Activated CD4-positive, alpha-beta T cell treated with anti-CD3 and anti-CD28 coated beads for 24 hours (primary cell): ENCODE measurements at places on chromosomes 13 and 19.

DNA sequence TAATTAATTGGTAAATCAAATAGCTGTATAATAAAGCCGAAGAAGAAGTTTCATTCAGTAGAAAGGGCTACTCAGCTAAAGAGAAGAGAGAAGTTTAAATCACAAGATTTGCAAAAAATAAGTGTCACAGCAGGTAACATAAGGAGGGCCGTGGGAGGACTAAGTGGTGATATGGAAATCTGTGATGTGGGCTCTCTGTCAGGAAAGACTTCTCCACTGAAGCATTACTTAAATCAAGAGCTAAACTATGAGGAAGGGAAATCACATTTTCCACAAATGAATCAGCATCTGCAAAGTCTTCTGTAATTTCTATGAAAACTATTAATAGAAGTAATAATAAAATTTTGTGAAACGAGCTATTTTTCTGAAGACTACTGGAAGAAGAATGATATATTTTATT, 153.8 kb downstream of the PCDH9 start:
- no peak for DNase-seq

- DNase-seq, result no peak
Observed at GRCh38 chr13:111415246-111415645, 94.8 kb downstream of the TEX29 start.

GRCh38 chr19:12834566-12834943, at the start of gene RTBDN:
Gene RTBDN, minus strand, starts transcription at chr19:12834579. Its CDS starts 4,600 bp downstream, at chr19:12829979.
- no peak for DNase-seq

- DNase-seq, result no peak
Observed at GRCh38 chr13:108650271-108650670, 20.9 kb downstream of the MYO16 start.

GRCh38 chr19:4695224-4695731, 25.1 kb upstream of the MYDGF start:
- DNase-seq, result no peak

- DNase-seq, result no peak
Observed at GRCh38 chr19:38561658-38562057, 56.1 kb downstream of the MAP4K1 start.

DNA sequence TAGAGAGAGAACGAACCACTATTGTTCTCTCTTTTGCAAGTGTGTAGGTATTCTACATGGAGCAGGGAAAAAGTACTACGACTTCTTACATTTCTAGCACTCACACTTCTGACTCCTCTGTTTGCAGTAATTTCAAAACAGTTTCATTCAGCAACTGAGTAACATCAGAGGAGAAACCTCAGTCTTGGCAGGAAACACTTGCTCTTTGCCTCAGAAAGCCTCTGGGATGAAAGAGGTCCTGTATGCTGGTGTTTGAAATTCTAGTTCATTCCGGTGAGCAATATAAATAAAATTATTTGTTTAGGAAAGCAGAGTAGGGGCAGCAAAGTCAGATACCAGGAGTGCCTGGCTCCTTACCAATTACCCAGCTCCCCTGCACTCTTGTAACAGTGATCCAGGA, 595.5 kb downstream of the TBC1D4 start:
- no peak for DNase-seq

- DNase-seq, result no peak
Observed at GRCh38 chr13:101875717-101876393, 423.4 kb downstream of the ITGBL1 start.

GRCh38 chr13:33617055-33617454, 200.9 kb upstream of the RFC3 start:
- no peak for DNase-seq
